ENCODE measurements at places on chromosomes 4 and X.

DNA sequence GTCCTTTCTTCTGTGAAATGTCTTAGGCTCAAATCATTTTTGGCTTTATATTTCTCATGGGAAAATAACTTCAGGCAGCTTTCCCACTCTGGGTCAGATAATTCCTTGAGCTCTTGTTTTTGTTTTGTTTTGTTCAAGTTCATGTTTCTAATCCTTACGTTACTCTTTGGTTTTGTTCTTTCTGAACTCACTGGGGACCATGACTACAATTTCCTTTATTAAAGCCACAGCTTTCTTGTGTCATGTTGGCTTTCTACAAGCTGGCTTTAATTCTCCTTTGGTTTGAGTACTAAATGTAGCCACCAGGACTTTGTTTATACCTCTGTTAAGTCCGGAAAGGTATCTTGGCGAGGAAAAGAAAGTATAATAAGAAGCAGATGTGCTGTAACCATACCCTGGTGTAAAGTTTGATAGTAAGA, 30.8 kb upstream of the ANXA3 start:
- DNase-seq: no peak

DNA sequence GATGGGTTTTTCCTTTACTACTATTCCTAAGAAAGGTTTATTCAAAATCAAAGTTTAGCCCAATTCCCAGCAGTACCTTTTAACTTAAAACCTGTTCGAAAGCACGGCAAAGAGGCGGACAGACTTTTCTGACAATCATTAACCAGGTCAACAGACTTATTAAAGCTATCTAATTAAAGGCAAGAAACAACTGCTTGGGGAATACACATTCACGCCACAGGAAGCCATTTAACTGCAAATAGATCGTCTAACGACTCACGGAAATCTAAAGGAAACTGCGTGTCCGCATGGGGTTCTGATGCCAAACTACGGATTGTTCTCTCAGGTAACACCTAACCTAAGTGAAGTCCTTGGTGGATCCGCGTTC, 663 bp upstream of the USP53 start:
- peak; percentile 89 for DNase-seq

- no peak for DNase-seq
Measured at GRCh38 chr4:123073650-123074049, 151.3 kb upstream of the NUDT6 start.

GRCh38 chr4:2788101-2788500, 4.8 kb upstream of the SH3BP2 start:
- no peak for DNase-seq

- DNase-seq: no peak
Measured at GRCh38 chrX:150508018-150508417, 60.4 kb upstream of the MTM1 start.

GRCh38 chr4:17492058-17492741, 19.7 kb downstream of the QDPR start:
- no peak for DNase-seq

DNA sequence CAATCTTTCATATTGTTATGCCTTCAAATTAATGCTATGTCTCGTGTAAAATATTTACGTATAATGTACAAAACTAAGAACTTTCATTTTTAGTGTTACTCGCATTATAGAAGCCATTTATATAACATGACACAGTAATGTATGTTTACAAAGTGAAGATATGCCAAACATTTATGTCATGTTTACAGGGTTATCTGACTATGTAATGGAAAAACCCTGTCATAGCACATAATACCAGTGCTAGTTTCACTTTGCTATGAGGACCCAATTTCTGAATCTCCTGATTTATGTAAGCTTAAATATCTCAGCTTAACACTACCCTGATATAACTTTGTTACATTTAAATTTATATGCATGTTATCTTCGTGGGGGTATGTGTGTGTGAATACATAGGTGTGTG, 233.1 kb downstream of the FAT4 start:
- no peak for DNase-seq

DNA sequence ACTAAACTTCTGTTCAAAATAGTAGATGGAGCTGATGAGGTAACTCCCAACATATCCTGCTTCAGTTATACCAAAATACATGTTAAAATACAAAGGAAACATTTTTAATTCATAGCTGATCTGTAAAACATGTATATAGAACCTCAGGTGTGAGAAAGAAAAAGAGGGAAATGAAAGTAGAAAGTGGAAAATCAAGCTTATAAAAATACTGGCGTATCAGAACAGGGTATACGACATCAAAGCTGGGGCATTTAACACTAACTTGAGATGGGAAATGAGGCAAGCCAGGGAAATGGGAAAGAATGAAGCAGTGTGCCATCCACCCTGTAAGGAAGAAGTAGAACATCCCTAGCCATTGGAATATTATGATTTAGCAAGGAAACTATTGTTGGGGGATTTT, 767.5 kb downstream of the DMD start:
- DNase-seq: no peak

DNA sequence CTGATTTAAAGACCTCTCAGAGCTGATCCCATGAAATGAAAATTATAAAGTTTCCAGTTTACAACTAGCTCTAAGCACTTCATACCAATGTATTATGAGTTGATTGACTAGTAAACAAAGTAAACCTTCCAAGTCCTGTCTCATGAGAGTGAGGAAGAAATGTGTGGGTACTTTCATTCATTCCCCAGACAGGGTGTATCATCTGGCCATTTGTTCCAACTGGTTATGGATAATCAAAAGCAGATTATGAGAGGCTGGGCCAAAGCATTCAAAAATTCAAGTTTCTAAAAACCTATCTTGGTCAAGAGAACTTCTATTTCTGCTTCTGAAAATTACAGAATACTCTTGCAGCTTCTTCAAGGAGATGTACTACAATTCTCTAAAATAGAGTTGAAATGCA, 193.3 kb upstream of the RASGEF1B start:
- no peak for DNase-seq

- no peak for DNase-seq
Measured at GRCh38 chrX:71111141-71111843, at the start of gene IL2RG. Gene IL2RG (minus strand): TSS chrX:71111577. CDS start chrX:71111539, 38 bp downstream.

- DNase-seq: no peak
Measured at GRCh38 chr4:52874948-52875347, 12.8 kb downstream of the RASL11B start.

- DNase-seq: no peak
Measured at GRCh38 chr4:106522839-106523238, 154.3 kb upstream of the GIMD1 start.

DNA sequence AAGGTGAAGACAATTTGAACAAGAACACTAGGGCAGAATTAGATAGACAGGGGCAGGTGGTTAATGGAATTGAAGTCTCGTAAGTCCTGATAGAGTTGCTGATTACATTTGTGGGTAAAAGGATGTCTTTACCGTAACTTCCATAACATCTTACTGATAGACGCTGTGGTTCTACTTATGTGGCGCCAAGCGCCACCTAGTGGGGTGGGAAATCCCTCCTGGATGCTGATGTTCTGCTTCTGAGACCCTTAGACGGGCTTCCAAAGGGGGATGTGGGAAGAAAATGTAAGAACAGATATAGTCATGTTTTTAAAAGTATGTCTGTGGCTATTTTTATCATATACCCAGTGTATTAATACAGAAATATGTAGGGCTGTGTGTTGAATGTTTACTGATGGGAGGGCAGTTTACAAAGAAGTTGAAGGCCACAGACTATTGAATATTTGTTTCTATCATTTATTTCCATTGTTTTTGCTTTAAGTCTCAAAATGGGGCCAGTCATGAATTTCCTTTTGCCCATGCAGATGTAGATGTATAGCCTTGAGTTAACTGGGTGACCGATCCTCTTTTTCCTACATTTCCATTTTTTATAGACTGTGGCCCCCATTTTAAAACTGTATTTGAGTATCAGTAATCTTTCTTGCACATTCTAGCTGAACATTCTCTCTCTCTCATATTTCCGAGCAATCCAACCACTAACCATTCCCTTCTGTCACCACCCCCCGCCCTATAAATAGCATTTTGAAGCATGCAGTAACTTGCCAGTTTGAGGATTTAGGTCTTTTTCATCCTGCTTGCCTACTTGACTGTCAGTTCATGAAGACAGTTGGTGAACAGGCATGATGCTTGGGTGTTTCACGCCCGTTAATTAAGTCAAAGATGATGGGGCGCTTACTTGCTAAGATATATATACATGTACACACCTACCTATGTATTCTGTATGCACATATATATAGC, 12.1 kb upstream of the TLR8 start:
- peak; percentile 66 for DNase-seq

GRCh38 chrX:20128670-20129069, 12.0 kb upstream of the MAP7D2 start:
- DNase-seq: no peak

DNA sequence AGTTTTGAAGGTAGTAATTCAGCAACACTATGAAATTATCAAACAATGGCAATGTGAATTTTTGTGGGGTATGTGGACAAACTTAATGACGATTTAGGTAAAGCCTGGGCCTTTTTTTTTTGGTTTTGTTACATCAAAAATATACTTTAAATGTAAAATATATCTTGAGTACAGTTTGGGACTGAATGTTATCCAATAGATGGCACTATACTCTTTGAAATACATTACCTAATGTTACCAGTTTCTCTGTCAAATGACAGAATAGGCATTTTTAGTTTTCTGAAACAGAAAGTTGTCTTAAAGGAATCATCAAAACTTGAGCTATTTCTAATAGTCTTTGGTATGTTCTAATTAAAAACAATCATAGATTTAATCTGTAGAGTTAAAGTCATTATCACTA, 1651.9 kb downstream of the C4orf33 start:
- peak; percentile 2 for DNase-seq

- no peak for DNase-seq
Measured at GRCh38 chr4:169661761-169662160, 41.4 kb downstream of the CLCN3 start.

- DNase-seq: no peak
Measured at GRCh38 chrX:15204130-15204751, 65.6 kb downstream of the ASB9 start.

DNA sequence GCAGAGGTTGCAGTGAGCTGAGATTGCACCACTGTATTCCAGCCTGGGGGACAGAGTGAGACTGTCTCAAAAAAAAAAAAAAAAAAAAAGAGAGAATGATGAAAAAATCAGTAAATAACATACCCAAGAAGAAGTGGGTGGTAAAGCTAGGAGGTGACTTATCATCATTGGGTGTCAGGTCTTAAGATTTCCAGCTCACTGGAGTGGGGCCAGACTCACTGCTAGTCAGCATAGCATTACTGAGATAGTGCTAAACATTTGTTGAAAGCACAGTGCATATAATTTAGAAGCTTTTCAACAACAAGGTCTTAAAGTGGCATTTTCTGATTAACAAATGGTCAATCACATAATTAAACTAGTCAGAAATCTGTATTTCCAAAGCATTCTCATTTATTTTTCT, 221.8 kb upstream of the GYPA start:
- DNase-seq: no peak

GRCh38 chrX:139691843-139692505, 16.0 kb downstream of the MCF2 start:
- DNase-seq: no peak

DNA sequence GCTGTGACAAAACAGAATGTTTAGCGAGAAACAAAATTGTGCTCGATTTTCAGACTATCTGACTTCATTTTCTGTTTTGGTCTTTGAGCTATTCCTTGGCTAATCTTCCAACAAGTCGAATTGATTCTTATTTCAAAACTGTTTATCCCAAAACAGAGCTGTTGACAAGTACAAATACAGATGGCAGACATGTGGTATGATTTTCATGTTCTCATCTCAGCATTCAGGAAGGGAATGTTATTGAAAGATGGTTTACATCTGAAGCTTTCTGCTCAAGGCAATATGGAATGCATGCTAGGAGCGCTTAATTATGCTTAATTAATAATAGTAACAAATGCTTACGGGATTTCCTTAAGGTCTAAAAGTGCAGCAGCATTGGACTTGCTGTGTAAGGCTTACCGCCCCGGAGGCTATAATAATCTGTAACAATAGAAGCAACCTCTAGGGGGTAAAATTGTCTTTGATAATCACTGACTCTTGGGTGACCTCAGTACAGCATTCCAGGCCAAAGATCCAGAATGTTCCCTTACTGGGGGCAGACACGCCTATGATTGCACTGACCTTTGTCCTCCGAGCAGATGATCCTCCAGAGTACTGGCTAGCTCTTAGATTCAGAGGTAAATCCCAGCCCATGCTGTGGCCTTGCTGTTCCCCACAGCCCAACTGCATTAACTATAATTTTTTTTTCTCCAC, 16.4 kb downstream of the LSM6 start:
- DNase-seq: no peak

DNA sequence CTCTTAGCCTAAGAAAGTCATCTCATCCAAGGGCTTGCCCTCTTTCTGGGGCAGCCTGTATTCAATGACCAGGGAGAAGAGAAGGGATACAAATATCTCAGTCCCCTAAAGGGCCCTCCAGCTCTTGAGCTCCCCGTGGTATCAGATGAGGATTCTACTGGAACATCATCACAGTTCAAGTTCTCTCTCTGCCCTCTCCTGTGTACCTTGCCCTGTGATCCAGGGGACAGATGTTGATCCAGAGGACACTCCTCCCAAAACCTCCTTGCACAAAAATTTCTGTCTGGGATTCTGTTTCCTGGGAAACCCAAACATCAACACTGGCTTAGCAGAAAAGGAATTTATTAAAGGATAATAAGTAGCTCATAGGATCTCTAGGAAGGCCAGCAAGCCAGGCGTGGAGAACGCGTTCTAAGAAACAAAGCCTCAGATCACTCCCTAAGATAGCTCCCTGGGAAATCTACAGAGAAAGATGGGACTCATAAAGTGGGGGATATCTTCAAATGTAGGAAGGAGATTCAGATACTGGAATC, 296.3 kb upstream of the KLF3 start:
- DNase-seq: no peak

Measured in NCI-H526 (cell line).